ENCODE measurements at places on chromosomes 1 and 21. TPM values are rescaled to one million over a fixed set of nuclear protein-coding genes. Genes with fewer than 3 reads are reported as not detected.

DNA sequence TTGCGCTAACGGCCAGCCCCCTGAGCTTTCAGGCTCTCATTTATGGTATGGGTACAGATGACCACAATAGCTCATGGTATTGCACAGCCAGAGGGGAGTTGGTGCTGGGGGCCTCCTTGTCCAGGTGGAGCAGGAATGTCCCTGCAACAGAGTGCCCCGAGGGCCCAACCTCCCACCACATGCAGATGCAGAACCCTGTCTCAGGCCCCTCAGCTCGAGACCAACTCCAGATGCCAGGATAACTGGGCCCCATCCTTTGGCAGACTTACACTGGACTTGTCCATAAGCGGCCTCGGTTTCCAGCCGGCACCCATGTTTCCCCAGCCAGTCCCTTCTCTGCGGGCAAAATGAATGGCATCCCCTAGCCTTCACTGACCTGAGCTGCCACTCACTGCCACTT, 67.1 kb downstream of the VWA5B1 start:
- H3K36me3 ChIP-seq = no peaks in the 10 kb centered on the region
- H3K27ac ChIP-seq = no peak overlapping the region
- H3K27me3 ChIP-seq = no peaks in the 10 kb centered on the region
- no peak for DNase-seq
- peaks cover 26% of the 10 kb centered on the region for H3K4me1 ChIP-seq

- H3K27me3 ChIP-seq = no peaks in the 10 kb centered on the region
- peaks cover 8% of the 10 kb centered on the region for H3K4me1 ChIP-seq
- DNase-seq = no peak
These were observed 442.6 kb downstream of the PRDM2 start for GRCh38 chr1:14142397-14143100.

GRCh38 chr1:94953107-94953506, 26.2 kb upstream of the CNN3 start:
- peaks cover 5% of the 10 kb centered on the region for H3K4me1 ChIP-seq
- H3K27me3 ChIP-seq = no peaks in the 10 kb centered on the region
- no peak overlapping the region for H3K27ac ChIP-seq
- no peaks in the 10 kb centered on the region for H3K36me3 ChIP-seq
- H3K4me3 ChIP-seq = no peak overlapping the region

DNA sequence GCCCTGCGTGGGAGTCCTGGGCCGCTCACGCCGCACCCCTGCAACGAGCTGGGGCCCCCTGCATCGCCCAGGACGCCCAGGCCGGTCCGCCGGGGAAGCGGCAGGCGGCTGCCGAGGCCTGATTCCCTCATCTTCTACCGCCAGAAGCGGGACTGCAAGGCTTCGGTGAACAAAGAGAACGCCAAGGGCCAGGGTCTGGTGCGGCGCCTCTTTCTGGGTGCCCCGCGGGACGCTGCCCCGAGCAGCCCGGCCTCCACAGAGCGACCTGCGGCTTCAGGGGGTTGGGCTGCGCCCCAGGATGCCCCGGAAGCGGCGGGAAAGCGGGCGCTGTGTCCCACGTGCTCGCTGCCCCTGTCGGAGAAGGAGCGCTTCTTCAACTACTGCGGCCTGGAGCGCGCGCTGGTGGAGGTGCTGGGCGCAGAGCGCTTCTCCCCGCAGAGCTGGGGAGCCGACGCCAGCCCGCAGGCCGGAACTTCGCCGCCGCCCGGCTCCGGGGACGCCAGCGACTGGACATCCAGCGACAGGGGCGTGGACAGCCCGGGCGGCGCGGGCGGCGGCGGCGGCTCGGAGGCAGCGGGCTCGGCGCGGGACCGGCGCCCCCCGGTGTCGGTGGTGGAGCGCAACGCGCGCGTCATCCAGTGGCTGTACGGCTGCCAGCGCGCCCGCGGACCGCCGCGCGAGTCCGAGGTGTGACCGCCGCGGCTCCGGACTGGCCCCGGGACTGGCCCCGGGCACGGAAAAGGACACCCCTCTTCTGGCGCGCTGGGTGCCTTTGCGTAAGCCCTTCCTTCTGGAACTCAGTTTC, 2.7 kb downstream of the FAM110D start:
- no peaks in the 10 kb centered on the region for H3K27me3 ChIP-seq
- H3K27ac ChIP-seq = no peak overlapping the region
- DNase-seq = peak; percentile 69
- peak overlapping the region; percentile 59 for H3K4me3 ChIP-seq
- H3K36me3 ChIP-seq = no peaks in the 10 kb centered on the region

DNA sequence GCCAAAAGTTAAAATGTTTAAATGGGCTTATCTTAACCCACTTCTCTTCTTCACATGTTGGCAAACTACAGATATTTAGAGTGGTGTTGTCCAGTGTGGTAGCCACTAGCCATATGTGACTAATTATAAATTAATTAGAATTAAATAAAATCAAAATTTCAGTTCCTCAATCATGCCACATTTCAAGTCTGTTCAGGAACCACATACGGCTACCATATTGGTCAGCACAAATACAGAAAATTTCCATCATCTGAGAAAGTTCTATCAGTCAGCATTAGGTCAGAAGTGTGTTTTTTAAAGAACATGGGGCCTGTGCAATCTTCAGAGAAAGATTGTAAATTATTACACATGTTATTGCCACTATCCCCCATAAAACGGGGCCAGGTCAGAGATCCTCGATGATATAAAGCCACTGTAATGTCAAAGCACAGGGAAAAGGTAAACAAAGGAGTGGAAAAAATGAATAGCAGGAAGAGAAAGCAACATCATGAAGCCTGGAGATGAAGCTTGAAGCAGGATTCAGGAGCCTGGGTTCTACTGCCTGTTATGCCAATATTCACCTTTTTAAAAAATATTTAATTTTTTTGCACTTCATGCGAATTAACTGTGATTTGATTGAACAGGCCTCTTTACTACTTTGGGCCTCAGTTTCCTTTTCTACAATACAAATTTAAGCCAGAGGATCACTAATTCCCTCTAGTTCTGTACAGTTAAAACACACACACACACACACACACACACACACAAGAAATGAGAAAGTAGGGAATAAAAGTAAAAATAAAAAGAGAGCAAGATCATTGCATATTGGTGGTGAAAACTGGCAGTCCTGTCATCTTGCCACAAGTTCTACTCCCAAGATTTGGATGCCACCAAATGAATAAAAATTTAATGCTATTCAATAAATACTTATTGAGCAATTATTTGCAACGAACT, 2.3 kb downstream of the RSBN1 start:
- H3K27ac ChIP-seq = no peak overlapping the region
- peaks cover 10% of the 10 kb centered on the region for H3K4me1 ChIP-seq
- no peak for DNase-seq
- H3K4me3 ChIP-seq = no peak overlapping the region

- DNase-seq = no peak
- no peak overlapping the region for H3K4me3 ChIP-seq
- H3K36me3 ChIP-seq = no peaks in the 10 kb centered on the region
- H3K4me1 ChIP-seq = no peaks in the 10 kb centered on the region
- no peak overlapping the region for H3K27ac ChIP-seq
- H3K27me3 ChIP-seq = no peaks in the 10 kb centered on the region
These were observed 387.1 kb downstream of the OMA1 start for GRCh38 chr1:58159434-58159830.

DNA sequence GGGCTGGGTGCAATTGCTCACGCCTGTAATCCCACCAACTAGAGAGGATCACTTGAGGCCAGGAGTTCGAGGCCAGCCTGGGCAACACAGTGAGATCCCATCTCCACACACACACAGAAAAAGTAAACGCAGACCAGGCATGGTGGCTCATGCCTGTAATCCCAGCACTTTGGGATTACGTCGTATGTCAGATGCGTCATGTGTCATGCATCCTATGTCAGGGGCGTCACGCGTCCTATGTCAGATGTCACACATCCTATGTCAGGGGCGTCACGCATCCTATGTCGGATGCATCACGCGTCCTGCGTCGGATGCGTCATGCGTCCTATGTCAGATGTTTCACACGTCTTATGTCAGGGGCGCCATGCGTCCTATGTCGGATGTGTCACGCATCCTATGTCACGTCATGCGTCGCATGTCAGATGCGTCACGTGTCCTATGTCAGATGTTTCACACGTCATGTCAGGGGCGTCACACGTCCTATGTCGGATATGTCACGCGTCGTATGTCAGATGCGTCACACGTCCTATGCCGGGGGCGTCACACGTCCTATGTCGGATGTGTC, 1.5 kb downstream of the MRAP start:
- DNase-seq = no peak
- H3K36me3 ChIP-seq = no peaks in the 10 kb centered on the region
- no peak overlapping the region for H3K4me3 ChIP-seq
- H3K27me3 ChIP-seq = no peaks in the 10 kb centered on the region
- H3K4me1 ChIP-seq = peaks cover 4% of the 10 kb centered on the region
- H3K27ac ChIP-seq = no peak overlapping the region

GRCh38 chr1:204945565-204945977, 74.9 kb downstream of the NFASC start:
- DNase-seq = no peak
- no peak overlapping the region for H3K4me3 ChIP-seq
- no peaks in the 10 kb centered on the region for H3K27me3 ChIP-seq
- no peaks in the 10 kb centered on the region for H3K36me3 ChIP-seq
- H3K4me1 ChIP-seq = no peaks in the 10 kb centered on the region

- no peak for DNase-seq
- H3K4me1 ChIP-seq = peaks cover 12% of the 10 kb centered on the region
- no peak overlapping the region for H3K27ac ChIP-seq
- H3K4me3 ChIP-seq = no peak overlapping the region
- H3K36me3 ChIP-seq = no peaks in the 10 kb centered on the region
These were observed 121.7 kb downstream of the DMRTB1 start for GRCh38 chr1:53580739-53581475.

- no peak for DNase-seq
- H3K36me3 ChIP-seq = no peaks in the 10 kb centered on the region
- no peak overlapping the region for H3K4me3 ChIP-seq
- no peak overlapping the region for H3K27ac ChIP-seq
These were observed 24.3 kb downstream of the STYXL2 start for GRCh38 chr1:167118188-167118587.

GRCh38 chr21:25283720-25284119, 323.6 kb downstream of the MRPL39 start:
- no peak overlapping the region for H3K27ac ChIP-seq
- H3K4me3 ChIP-seq = no peak overlapping the region
- no peaks in the 10 kb centered on the region for H3K36me3 ChIP-seq
- DNase-seq = no peak
- peaks cover 2% of the 10 kb centered on the region for H3K4me1 ChIP-seq

- H3K36me3 ChIP-seq = no peaks in the 10 kb centered on the region
- peak within 1 kb of the TSS; percentile 83 for H3K27ac ChIP-seq
- peak within 1 kb of the TSS; percentile 60 for H3K4me3 ChIP-seq
- H3K4me1 ChIP-seq = no peaks in the 10 kb centered on the region
- DNase-seq = peak; percentile 74
- H3K27me3 ChIP-seq = no peaks in the 10 kb centered on the region
These were observed at the start of gene SYT14 for GRCh38 chr1:209937996-209938959. Gene SYT14 (plus strand): TSS chr1:209938217. CDS start chr1:209938265, 48 bp downstream.

- DNase-seq = peak; percentile 96
- no peak overlapping the region for H3K4me3 ChIP-seq
- H3K27me3 ChIP-seq = no peaks in the 10 kb centered on the region
- H3K36me3 ChIP-seq = no peaks in the 10 kb centered on the region
These were observed 362 bp upstream of the DYNLT4 start for GRCh38 chr1:44807364-44808062.

DNA sequence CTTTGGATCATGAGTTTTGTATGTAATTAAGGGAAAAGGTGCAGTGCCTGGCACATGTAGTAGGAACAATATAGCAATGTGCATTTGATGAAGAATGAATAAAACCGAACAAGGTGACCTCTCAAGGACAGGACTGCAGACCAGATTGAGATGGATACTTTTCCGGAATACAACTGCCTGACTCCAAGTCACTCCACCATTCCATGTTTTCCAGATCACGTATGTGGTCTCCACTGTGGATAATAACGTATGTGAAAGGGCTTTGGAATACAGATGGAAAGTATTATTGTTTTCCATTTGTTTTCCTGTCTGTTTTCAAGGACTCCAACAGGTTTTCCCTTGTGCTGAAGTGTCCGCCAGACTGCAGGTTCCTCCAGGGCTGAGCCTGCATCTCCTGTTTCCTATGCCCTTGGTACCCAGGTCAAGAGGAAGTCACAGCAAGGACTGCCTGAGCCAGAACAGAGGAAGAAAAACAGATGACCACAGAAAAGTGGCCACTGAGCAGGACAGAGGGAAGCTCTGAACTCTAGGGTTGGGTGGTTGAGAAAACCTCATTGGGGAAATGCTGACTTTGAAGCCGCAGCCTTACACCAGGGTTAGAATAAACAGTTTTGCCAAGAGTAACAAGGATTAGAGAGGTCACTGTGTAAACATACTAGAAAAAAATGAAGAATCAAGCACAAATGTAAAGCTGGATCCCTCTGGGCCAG, 4.0 kb downstream of the CFAP45 start:
- no peaks in the 10 kb centered on the region for H3K36me3 ChIP-seq
- H3K27ac ChIP-seq = no peak overlapping the region
- no peak for DNase-seq
- H3K27me3 ChIP-seq = no peaks in the 10 kb centered on the region

DNA sequence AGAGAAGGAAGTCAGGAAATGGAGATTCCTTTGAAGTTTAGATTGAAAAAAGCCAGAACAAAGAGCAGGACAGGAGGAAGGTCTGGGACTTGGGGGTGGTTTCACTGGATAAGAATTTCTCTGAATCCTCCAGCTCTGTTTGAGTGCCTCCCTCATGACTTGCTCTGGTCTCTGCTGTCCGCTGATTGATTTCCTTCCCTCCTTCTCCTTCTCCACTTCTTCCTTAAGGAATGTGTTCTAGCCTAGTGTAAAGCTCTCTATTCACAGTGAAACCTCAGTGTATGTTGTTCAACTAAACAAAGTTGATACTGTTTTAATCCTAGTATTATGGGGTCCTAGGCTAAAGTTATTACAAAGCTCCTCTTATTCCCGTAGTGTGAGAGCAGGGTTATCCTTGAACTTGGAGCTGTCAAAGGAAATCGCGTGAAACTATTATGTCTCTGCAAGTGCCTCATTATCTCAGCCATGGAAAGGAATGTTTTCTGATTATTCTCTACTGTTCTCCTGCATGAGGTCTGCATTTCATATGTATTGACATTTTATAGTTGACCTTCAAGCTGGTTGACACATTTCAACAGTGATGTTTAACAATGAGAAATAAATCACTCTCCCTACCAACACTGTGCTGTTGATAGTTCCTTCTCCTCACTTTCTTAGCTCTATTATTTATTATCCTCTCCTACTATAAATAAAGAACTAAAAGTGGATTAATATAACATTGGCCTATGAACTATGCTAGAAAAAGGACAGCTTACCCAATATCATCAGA, 82.7 kb upstream of the KCTD3 start:
- H3K4me3 ChIP-seq = no peak overlapping the region
- H3K4me1 ChIP-seq = no peaks in the 10 kb centered on the region
- no peak for DNase-seq
- H3K27ac ChIP-seq = no peak overlapping the region
- no peaks in the 10 kb centered on the region for H3K36me3 ChIP-seq
- H3K27me3 ChIP-seq = no peaks in the 10 kb centered on the region

PRMT2 gene
- 81.6 TPM for total RNA-seq

IVL gene
- not detected for total RNA-seq

FASLG gene
- total RNA-seq = not detected

BRINP3 gene
- total RNA-seq = 2.2 TPM

NLRP3 gene
- 1.4 TPM for total RNA-seq

PGLYRP3 gene
- not detected for total RNA-seq

ADAMTS1 gene
- total RNA-seq = 31.3 TPM

DPYD gene
- total RNA-seq = 14.7 TPM

KRTAP7-1 gene
- total RNA-seq = 1.5 TPM

SELE gene
- total RNA-seq = 0.47 TPM

Measured in testis (tissue), 5 donors.